ENCODE measurements at places on chromosomes 2 and 18.

GRCh38 chr18:51330148-51330547, 132.7 kb upstream of the MEX3C start:
- no peak for DNase-seq

DNA sequence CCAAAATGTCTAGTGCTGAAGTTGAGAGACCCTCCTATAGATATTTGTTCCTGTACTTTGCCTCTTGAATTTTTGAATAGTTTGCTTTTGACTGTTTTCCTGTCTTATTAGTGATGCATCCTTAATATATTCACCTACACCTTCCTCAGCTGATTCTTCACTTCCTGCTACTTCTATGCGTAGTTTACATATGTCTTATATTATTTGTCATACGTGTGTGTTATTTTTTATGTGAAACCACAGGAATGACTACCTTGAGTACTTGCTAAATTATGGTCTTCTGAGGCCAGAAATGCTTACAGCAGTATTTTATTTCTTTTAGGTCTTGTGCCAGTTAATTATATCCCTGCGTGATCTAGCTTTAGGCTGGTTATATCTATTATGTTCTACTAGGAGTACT, 9.9 kb downstream of the UBE2E3 start:
- DNase-seq, result no peak

- DNase-seq, result no peak
Observed at GRCh38 chr2:146143971-146144370, 1624.1 kb upstream of the ZEB2 start.

DNA sequence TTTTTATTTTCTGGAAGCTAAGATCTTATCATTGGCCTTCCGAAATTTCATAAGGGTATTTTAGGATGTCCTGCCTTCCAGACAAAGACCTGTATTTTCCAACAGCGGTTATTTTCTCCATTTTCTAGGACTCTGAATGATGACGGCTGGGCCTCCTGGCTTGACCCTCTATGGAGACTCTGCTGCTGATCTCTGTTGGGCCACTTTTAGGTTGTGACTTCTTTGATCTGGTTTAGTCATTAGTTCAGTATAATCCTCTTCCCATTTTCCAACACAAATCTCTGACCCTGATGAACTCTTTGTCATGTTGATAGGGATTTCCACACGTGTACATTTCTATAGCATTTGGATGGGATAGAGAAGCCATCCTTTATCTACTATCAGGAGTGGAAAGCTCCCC, 93.7 kb downstream of the HS1BP3 start:
- DNase-seq, result no peak

DNA sequence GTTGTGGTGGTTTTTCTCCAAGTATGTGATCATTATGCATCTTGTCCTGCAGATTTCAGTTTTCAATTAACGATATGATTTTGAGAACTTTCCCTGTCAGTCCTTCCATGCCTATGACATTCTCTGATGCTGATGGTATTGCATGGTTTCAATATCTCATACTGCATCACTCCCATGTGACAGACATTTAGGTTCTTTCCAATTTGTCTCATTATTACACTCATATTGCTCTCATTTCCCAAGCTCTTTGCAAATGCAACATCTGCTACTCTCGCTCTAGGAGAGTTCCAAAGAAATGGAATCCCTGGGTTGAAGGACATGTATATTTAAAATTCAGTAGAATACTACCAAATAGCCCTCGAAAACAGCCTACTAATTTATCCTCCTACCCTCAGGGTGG, 125.5 kb downstream of the MARCHF4 start:
- no peak for DNase-seq

GRCh38 chr2:83143946-83144345, 1315.1 kb downstream of the SUCLG1 start:
- no peak for DNase-seq

DNA sequence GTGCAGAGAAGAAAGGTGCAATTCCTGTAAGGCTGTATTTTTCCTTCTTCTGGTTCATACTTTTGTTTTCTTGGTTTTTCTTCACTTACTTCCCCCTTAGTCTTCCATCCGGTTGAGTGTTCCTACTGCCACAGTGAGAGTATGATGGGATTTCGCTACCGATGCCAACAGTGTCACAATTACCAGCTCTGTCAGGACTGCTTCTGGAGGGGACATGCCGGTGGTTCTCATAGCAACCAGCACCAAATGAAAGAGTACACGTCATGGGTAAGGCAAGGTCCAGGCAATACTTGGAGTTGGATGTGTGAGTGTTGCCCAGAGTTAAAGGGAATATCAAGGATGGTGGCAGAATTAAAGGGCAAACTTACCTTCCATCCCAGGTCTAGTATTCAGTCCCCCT, 108.0 kb downstream of the DTNA start:
- DNase-seq, result no peak

GRCh38 chr2:105371810-105372209, 27.0 kb downstream of the FHL2 start:
- DNase-seq, result no peak

DNA sequence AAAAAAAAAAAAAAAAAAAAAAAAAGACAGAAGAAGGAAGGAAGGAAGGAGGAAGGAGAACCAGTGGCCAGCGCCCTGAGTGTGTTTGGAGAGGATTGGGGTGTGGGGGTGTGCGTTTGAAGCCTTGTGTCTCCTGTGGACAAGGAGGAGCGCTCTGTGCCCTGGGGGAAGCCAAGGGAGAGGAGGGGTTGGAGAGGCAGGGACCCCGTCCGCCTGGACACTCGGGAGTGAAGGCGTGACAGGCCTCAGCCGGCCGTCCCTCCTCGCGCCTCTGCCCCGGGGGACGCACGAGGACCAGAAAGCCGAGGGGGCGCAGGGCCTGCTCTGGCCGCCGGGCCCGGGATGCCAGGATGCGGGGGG, 44.9 kb downstream of the SERTAD2 start:
- DNase-seq, result no peak

GRCh38 chr2:66334237-66335029, 100.5 kb upstream of the MEIS1 start:
- no peak for DNase-seq

GRCh38 chr2:43332653-43333052, 106.2 kb upstream of the ZFP36L2 start:
- no peak for DNase-seq

- DNase-seq, result peak; percentile 75
Observed at GRCh38 chr2:206642075-206643025, at the start of gene FAM237A. Gene FAM237A, plus strand, starts transcription at chr2:206642487. Its CDS starts 1,750 bp downstream, at chr2:206644237.

- DNase-seq, result no peak
Observed at GRCh38 chr2:168593713-168594112, 137.6 kb downstream of the CERS6 start.

- no peak for DNase-seq
Observed at GRCh38 chr2:170502361-170503130, 212.6 kb upstream of the SP5 start.

- DNase-seq, result no peak
Observed at GRCh38 chr2:150507071-150507470, 19.6 kb upstream of the RND3 start.

DNA sequence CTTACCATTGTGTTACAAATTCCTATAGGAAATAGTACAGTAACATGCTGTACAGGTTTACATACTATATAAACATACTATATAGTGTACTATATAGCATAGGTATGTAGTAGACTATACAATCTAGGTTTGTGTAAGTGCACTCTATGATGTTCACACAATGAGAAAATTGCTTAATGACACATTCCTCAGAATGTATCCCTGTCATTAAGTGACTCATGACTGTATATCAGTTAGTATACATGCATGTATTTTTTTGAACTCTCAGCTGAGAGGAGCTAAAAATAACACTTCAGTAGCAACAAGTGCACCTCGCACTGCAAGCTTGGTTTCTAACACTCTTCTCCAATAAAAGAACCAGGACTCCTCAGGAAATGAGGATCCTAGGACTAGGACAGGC, 19.5 kb upstream of the ASXL3 start:
- no peak for DNase-seq

GRCh38 chr2:143815082-143815481, 685.9 kb downstream of the ARHGAP15 start:
- no peak for DNase-seq

- no peak for DNase-seq
Observed at GRCh38 chr2:238169708-238170251, 11.0 kb downstream of the ERFE start.

DNA sequence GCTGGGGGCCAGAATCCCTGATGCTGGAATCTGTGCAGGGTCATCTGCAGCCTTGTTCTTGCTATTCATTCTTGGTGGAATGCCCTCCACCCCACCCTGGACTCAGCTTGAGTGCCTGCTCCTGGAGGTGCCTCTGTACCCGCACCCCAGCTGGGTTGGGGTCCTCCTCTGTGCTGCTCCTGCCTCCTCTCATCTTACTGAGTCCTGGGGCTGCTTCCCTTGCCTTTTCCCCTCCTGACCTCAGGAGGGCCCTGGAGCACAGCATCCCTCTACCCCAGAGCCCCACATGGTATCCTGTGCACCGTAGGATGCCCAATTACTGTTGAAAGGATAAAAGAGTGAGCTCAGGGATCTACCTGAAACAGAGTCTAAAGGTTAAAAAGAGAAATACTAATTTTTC, 81.6 kb downstream of the CIB4 start:
- no peak for DNase-seq

GRCh38 chr2:30527859-30528258, 80.8 kb downstream of the LCLAT1 start:
- no peak for DNase-seq

DNA sequence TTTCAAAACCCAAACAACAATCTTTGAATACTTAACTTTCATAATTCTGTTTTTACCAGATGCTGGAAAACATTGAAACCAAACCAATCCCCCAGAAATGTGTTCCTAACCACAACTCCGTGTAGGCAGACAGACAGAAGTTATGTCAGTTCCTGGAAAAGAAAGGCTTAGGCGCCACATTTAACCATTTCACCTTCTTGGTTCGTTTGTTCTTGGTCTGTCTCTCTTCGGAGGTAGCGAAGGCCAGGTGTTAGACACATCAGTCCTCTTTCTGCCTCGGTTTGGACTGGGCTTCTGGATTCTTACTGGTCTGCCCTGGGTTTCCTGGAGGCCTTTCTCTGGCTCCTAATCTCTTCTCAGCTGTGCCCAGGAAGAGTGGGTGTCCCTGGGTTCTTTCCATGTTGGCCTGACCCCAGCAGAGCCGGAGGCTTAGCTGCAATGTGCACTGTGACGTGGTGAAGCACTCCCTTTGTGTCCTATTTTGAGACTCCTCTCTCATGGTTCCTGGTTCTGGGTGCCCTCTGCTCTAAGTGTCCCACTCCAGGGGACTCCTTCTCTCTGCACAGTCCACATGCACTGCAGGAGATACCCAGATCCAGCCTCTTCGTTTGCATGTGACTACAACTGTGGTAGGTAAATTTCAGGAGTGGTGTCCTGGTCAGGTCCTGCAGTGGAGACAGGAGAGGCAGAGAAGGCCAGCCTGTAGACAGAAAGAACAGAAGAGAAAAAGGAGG, 23.1 kb upstream of the RAB31 start:
- DNase-seq, result no peak

- no peak for DNase-seq
Observed at GRCh38 chr2:106642679-106643078, 155.5 kb downstream of the CD8B2 start.

DNA sequence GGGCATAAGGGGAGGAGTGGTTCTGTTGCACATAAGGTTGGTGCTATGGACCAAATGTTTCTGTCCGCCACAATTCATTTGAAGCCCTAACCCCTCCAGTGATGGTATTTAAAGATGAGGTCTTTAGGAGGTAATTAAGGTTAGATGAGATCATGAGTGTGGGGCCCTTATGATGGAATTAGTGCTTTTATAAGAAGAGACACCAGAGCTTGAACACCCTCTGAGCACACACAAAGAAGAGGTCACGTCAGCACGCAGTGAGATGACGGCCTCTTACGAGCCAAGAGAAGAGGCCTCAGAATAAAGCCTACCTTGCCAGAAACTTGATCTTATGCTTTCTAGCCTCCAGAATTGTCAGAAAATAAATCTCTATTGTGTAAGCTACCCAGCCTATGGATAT, 386.4 kb upstream of the CYRIA start:
- DNase-seq, result no peak

GRCh38 chr2:207143215-207144172, 22.3 kb downstream of the KLF7 start:
- peak; percentile 53 for DNase-seq

- DNase-seq, result peak; percentile 16
Observed at GRCh38 chr2:222861411-222862105, 722 bp downstream of the ACSL3 start.

GRCh38 chr2:29829841-29830240, 91.5 kb downstream of the ALK start:
- DNase-seq, result no peak

DNA sequence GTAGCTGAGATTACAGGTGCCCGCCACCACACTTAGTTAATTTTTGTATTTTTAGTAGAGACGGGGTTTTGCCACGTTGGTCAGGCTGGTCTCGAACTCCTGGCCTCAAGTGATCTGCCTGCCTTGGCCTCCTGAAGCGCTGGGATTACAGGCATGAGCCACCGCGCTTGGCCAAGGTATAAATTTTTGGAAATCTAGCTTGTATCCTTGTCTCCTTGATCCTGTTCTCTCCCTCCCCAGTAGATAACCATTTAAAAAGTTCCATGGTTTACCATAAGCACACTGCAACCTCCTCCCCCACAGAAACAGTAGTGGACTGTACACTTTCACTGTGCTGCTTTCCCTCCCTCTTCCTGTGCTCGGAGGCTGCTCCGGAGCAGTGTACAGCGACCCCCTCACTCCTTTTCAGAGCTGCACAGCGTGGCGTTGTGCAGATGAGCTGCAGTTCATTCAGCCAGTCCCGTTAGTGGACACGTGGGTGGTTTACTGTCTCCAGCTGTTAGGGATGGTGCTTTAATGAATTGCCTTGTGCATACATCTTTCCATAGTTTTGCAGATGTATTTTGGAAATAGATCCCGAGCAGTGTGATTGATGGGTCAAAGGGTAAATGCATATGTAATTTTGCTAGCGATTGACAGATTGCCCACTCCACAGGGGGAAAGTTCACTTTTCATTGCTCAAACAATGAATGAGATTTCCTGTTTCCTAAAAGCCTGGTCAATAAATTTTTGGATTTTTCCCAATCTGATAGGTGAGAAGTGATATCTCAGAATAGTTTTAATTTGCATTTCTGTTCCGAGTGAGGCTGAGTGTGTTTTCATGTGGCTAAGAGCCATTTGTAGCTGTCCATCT, 14.8 kb downstream of the ASB1 start:
- DNase-seq, result no peak

GRCh38 chr2:160440888-160441287, 52.7 kb downstream of the RBMS1 start:
- DNase-seq, result no peak

All from endothelial cell (in vitro differentiated cells).